Stimulated activated CD4-positive, alpha-beta T cell treated with anti-CD3 and anti-CD28 coated beads, Interleukin-15, amount 100 ng/mL, for 1 hour (primary cell): ENCODE measurements at places on chromosomes 7 and 10.

- DNase-seq, result no peak
Observed at GRCh38 chr10:114181971-114182370, 2.8 kb downstream of the TDRD1 start.

GRCh38 chr7:33420311-33420940 lies 291.1 kb downstream of the BBS9 start:
- no peak for DNase-seq

DNA sequence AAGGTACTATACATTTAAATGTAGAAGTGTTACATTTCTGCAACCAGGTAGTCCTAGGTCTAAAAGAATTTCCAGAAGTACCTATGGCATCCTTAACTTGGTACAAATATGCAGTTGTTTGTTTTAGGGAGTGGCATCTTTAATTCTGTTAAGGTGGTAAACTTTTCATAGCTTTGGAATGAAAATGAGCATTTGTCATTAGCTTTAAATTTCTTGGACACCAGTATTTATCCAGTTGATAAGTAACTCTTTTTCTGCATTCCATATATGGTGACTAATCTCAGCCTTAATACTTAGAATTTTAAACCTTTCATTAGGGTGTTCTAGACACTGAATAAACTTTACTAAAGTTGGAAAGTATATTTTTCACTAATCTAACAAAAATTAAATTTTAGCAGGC lies 10.8 kb downstream of the SLF2 start:
- DNase-seq, result no peak

- no peak for DNase-seq
Observed at GRCh38 chr7:90655566-90655965, 59.4 kb downstream of the CDK14 start.

GRCh38 chr10:131944412-131944811 lies 37.3 kb downstream of the BNIP3 start:
- DNase-seq, result no peak

DNA sequence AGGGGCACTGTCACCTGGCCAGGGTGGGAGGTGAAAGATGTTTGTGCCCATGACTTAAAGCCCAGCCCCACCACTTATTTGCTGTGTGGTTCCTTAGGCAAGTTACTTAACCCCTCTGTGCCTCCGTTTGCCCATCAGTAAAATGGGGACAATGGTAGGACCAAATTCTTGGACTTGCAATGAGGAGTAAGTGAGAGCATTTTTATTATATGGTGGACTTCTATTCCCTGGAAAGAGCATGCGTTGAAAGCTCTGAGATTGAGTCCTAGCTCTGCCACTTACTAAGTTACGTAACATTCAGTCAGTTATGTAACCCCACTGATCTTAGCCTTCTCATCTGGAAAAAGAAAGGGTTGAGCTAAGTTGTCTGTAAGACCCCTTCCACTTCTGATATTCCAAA lies 18.8 kb downstream of the VSIR start:
- no peak for DNase-seq

GRCh38 chr10:17685233-17685840 lies 41.4 kb downstream of the STAM start:
- DNase-seq, result no peak

GRCh38 chr7:92832534-92833023 lies 3.8 kb downstream of the CDK6 start:
- DNase-seq, result no peak

- no peak for DNase-seq
Observed at GRCh38 chr7:30553141-30553540, 41.5 kb upstream of the GARS1 start.

DNA sequence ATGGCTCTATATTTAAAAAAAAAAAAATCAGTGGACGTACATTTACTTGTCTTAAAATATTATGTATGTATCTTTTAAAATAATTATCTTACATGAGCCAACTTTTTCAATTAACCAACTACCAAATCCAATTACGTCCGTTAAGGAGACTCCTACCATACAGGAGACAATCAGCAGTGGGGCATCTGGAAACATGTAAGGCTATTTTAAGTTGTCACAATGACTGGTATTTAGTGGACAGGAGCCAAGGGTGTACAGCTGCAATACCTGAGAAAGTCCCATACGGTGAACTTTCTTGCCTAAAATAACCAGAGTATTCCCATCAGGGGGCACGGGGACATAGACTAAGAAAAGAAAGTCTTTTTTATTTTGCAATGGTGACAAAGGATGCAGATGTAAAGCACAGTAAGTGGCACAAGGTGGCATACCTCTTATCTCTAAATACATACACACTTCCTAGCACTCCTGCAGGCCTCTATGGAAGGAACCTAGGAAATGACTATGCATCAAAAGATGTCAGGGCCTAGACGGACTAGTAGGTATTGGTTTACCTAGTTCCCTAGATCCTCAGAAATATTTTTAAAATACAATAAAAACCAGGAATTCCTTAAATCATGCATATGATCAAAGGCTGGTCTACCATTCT lies 16.0 kb upstream of the TLL2 start:
- DNase-seq, result no peak

DNA sequence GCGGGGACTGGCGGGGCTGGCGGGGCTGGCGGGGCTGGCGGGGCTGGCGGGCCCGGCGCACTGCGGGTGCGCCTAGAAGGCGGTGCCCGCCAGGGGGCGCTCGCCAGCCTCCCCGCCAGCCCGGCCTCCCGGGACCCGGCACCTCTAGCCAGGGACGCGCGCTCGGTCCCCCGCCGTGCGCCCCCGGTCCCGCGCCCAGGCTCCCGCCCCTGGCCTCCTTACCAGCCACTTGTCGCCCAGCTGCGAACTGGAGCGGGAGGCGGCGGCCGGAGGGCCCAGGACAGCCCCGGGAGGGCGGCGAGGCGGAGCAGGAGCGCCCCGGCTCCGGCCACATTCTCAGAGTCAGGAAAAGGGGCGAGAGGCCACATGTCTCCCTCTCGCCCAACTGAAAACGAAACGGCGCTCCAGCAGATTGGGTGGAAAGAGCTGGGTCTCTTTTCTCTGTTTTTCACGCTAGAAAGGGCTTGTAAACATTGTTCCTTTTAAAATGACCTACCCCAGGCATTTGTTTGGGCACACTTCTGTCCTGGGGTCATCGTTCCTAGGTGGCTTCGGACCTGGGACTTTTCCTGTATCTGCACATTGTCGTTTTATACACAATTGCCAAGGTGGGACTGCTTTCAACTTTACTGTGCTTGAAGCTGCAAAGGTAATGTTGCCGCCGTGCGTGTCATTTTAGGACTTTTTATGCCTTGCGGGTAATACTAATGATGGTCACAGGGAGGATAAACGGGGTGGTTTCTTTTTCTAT lies 378 bp upstream of the PRKCQ start:
- DNase-seq, result peak; percentile 80

DNA sequence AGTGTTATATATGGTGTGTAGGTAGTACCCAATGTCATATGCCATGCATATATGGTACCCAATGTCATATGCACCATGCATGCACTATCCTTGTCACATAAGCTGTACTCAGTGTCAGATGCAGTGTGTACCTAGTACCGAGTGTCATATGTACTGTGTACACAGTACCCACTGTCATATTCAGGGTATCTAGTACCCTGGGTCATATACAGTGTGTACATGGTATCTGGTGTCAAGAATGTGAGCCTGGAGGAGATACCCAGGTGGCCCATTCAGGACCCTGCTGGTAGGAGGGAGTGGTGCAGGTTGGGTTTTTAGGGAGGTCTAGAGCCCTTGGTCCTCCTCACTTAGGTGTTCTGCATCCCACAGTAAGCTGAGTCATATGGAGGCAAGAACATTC lies 1.8 kb downstream of the ZMYND11 start:
- no peak for DNase-seq

DNA sequence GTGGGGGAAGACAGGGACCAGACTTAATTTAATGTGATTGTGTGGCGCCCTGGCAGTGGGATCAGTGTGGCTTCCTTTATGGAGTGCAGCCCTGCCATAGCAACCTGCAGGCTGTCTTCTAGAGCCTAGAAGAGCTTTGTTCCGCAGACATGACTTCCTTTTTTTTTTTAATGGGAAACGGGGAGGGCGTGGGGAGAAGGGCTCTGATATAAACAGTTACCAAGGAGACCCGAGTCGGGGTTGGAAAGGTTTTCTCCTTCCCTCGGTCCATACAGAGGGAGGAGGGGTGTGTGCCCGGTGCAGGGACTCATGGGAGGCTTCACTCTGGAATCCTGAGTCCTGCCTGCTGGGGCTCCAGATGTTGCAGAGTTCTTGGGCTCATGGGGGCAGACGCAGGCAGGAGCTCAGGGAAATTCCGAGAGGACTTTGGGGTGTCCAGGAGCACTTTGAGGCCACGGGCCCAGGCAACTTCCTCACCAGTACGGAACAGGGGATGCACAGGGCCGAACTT lies 26.9 kb downstream of the TMEM120A start:
- DNase-seq, result no peak

- no peak for DNase-seq
Observed at GRCh38 chr7:128692623-128693270, 20.7 kb downstream of the GARIN1A start.

- DNase-seq, result no peak
Observed at GRCh38 chr10:65622608-65623007, 1303.2 kb upstream of the LRRTM3 start.

GRCh38 chr10:95325863-95326262 lies 35.1 kb upstream of the PDLIM1 start:
- DNase-seq, result no peak

- no peak for DNase-seq
Observed at GRCh38 chr10:57142925-57143576, 782.0 kb upstream of the ZWINT start.

DNA sequence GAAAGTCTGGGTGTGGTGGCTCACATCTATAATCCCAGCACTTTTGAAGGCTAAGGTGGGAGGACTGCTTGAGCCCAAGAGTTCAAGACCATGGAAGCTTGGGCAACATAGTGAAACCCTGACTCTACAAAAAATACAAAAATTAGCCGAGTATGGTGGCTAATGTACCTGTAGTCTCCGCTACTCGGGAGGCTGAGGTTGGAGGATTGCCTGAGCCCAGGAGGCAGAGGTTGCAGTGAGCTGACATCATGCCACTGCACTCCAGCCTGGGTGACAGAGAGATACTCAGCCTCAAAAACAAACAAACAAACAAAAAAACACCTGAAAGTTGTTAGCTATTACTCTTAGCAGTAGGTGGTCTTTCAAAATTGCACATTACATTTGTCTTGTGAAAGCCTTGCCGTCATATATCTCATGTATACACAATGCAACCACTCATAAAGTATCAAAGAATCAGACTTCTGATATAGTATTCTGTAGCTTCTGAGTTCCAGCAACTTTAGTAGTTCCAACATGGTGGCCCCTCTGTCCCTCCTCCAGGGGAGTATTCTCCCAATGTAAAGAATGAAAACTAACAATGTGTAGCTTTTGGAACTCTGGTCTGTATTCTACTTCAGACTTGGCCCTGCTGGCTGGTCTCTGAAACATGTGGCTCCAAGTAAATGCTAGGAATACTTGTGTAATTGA lies 101.5 kb downstream of the ZNF92 start:
- DNase-seq, result no peak

DNA sequence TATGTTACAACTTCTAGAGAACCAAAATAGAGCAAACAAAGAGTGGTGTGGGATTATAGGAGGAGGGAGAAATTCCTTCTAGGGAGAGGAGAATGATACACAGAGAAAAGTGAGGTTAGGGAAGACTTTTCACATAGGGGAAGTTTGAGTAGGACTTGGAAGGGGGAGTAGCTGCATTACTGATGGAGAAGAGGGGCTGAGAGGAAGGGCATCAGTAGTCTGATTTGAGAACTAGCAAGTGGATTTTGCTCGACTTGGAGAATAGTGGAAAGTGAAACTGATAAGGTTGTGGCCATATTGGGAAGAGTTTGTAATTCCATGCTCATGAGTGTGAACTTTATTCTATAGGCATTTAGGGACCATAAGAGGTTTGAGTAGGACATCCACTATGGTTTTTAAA lies 6.1 kb downstream of the NRF1 start:
- no peak for DNase-seq

GRCh38 chr10:78044179-78044578 lies 10.5 kb downstream of the RPS24 start:
- no peak for DNase-seq

GRCh38 chr7:100962537-100962936 lies 6.8 kb upstream of the MUC12 start:
- no peak for DNase-seq
